Vein endothelial cell (primary cell): ENCODE measurements at places on chromosomes 1 and 21. TPM values are rescaled to one million over a fixed set of nuclear protein-coding genes. Genes with fewer than 3 reads are reported as not detected.

S100A1 gene
- 0.38 TPM in 1 of 2 replicates, not detected in the other for total RNA-seq

ATXN7L2 gene
- 2.0 and 3.3 TPM in 2 replicates for total RNA-seq

REG4 gene
- not detected in 2 replicates for total RNA-seq

CSF3R gene
- total RNA-seq = not detected in 2 replicates

FCER1A gene
- total RNA-seq = not detected in 2 replicates

UBL4B gene
- not detected in 2 replicates for total RNA-seq

BRDT gene
- total RNA-seq = not detected in 2 replicates

COA7 gene
- total RNA-seq = 15.7 and 17.9 TPM in 2 replicates

S100A2 gene
- total RNA-seq = 0.33 and 0.86 TPM in 2 replicates

CZIB gene
- total RNA-seq = 41.5 and 42.8 TPM in 2 replicates

ILDR2 gene
- not detected in 2 replicates for total RNA-seq

BATF3 gene
- total RNA-seq = 0.33 and 1.2 TPM in 2 replicates
